ENCODE measurements at places on chromosomes 5 and 9. TPM values are rescaled to one million over a fixed set of nuclear protein-coding genes. Genes with fewer than 3 reads are reported as not detected.

CDKN2A gene
- total RNA-seq, result 89.7 TPM

IL3 gene
- total RNA-seq, result not detected

SOHLH1 gene
- not detected for total RNA-seq

TAF1L gene
- not detected for total RNA-seq

IL9 gene
- total RNA-seq, result not detected

- DNase-seq, result peak; percentile 28
Measured at GRCh38 chr5:151002250-151002649, 18.1 kb upstream of the GPX3 start.

DNA sequence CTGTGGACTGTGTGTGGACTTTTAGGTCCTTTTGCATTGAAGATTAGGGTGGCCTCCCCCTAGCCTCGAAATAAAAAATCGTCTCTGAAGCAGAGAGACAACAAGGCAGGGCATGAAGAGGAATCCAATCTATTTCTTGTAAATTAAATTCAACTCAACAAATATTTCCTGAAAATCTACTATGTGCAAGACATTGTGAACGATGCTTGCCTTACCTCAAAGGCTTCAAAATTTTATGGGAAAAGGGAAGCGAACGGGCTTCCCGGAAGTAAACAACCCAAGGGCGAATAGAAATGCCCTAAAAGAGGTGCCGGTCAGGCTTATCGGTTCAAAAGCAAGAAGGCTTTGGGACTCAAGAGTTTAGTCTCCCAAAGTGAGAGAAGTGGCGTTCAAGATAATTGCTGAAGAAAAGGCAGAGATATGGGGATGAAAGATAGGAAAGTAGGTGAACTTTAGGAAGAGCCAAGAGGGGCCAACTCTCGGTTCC, 525 bp downstream of the KIF24 start:
- no peak for DNase-seq

GRCh38 chr9:93501406-93501805, 48.0 kb upstream of the FAM120AOS start:
- no peak for DNase-seq

- no peak for DNase-seq
Measured at GRCh38 chr9:137703842-137704508, 85.2 kb downstream of the EHMT1 start.

GRCh38 chr5:150624334-150625163, 15.9 kb upstream of the SYNPO start:
- no peak for DNase-seq

DNA sequence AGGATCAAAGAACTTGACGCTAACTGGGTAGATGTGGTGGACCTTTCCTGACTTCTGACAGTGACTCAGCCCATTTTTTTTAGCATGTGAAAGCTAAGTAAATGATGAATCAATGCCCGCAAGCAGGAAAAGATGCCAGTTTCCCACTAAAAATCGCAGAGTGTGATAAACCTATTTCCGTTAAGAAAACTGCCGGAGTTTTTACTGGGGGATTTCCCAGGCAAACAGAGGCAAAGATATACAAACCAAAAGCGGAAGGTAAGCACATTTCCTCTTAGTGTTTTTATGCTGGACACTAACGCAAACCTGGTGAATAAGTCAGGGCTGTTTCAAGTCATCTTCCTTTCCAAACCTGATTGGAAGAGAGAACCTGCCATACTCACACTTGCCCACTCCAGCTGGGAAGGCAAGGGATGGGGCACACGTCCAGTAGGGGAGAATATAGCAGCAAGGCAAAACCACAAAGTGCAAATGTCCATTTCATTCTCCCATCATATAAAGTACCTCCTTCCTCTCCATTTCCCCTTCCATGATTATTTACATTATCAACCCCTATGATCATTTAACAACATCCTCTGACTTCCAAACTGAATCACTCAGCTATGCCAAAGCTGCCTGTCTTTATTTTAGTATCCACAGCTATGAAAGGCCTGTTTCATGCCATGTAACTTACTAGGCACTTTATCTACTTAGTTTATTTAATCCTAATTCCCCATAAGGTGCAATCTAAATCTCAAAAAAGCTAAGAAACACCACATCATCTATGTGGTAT, 349.7 kb upstream of the RFX3 start:
- peak; percentile 54 for DNase-seq

DNA sequence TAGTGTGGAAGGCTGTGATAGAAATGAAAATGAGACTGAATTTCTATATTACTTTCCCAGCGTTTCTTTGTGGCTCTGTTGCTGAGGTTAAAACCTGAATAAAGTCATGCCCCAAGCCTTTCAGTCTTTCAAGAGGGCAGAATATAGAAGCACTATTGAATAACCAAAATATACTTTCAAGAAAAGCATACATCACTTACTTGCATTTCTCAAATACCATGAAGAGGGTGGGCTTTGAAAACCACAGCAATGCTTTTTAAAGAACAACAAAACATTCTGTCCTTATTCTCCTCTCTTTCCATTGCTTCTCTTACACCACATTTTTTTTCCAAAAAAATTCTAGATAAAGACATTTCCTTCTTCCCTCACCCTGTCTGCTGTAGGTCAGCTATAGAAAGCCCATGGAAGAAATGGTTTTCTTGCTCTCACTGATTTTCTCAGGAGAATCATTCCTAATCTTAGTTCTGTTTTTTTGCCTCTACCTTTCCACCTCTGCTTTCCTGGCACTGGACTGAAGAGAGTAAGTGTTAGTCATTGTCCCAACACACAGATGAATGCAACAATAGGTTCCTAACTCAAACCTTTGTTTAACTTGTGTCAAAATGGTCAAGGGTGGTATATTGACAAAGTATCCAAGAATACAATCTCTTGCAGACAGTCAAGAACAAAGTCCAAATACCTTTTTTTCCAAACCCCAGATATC, 51.6 kb downstream of the NUDT12 start:
- DNase-seq, result no peak

GRCh38 chr9:97272072-97272471, 35.4 kb upstream of the CCDC180 start:
- DNase-seq, result no peak

DNA sequence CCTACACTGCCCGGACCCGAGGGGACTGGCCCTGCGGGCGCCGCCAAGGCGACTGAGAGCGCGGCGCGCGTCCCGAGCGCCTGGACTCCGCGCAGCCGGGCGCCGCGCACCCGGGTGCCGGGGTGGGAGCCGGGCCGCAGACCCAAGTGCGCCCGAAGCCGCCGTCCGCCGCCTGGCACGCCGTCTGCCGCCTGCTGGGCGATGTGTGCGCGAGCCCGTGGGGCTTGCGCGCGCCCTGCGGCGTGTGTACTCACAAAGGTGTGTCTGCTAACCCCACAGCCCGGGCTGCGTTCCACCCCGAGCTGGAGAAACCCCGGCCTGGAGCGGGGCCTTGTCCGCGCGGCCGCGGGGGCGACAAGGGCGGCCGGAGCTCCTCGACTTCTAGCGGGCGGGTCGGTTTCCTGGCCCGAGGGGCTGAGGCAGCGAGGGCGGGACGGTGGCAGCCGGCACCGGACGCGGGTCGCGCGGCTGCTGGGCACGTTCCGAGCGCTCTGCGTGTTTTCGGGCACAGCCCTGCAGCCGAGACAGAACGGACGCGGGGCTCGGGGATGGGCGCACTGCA, 1.1 kb upstream of the ZSWIM6 start:
- no peak for DNase-seq

DNA sequence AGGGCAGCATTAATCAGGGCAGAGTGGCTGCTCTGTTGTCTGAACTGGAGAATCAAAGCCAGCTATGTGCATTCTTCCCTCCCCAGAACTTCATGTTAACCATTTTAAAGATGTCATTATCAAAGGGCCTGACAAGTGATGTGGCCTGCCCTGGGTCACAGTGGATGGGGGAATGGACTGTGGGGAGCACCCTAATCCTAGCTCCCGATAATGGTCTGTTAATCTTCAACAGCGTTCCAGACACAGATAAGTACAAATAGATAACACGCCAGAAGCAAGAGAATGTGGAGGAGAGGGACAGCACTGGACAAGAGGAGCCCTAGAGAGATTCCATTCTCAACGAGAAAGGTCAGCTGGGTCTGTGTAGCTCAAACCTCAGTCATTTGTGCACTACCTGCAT, 77.5 kb downstream of the DPYSL3 start:
- DNase-seq, result no peak

All from HCT116 (cell line).